D341Med (cell line): ENCODE measurements at places on chromosomes 7 and 10.

GRCh38 chr10:67550046-67550445, 145.9 kb downstream of the CTNNA3 start:
- DNase-seq, result no peak

DNA sequence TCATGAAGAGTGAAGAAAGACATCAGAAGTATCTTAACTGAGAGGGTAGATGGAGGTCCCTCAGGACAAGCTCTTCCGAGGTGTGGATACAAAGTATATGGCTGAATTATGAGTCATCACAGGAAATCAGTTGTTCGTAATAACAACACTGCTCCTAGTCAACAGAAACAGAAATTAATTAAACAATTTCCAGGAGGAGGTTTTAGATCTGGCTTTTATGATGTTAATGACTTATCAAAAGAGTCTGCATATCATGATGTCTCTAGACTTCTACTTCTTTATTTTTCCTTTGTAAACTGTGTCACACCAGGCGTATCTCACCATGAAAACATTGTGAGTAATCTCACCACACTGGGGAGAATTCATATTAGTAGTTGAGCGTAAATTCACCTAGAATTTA, 31.2 kb downstream of the OSBPL3 start:
- DNase-seq, result no peak

GRCh38 chr10:123086281-123086680, 49.5 kb upstream of the HMX3 start:
- no peak for DNase-seq

DNA sequence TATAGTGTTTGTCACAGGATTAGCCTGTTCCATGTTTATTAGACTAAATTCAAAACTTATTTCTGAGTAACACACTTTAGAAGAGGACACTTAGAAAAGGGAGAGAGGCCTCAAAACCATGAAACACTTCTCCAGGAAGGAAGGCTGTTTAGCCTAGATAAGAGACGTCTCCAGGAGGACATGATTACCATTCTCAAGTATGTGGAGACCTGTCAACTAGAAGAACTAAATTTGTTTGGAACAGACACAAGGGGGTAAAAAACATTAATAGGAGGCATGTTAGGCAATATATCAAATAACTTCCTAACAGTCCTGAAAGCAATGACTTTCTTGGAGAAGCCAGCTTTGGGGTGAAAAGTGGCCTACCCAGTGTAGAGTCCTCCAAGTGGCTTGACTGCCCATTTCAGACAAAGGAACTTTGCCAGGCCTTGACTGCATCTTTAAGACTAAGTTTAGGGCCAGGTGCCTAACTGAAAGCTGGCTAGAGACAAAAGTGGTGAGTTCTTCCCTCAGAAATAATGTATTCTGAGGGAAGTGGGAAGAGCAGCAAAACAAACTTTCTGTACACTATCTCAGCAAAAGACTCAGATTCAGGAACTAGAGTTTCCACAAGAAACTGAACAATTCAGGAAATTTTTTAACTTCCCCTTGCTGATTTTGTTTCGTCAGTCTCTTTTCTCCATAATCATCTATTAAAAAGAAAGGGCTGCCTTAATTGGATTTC, 11.8 kb downstream of the NCOA4 start:
- no peak for DNase-seq

- DNase-seq, result no peak
Measured at GRCh38 chr7:33497051-33497450, 367.7 kb downstream of the BBS9 start.

- peak; percentile 79 for DNase-seq
Measured at GRCh38 chr7:157009778-157010587, 480 bp downstream of the MNX1 start.

- DNase-seq, result no peak
Measured at GRCh38 chr7:131011432-131011742, 277.4 kb upstream of the KLF14 start.

- no peak for DNase-seq
Measured at GRCh38 chr7:148524479-148525224, 65.9 kb upstream of the C7orf33 start.

GRCh38 chr10:126108693-126109092, 212.3 kb downstream of the FANK1 start:
- no peak for DNase-seq

- no peak for DNase-seq
Measured at GRCh38 chr10:16611037-16611436, 89.4 kb upstream of the C1QL3 start.

- DNase-seq, result no peak
Measured at GRCh38 chr7:71896535-71896934, 515.6 kb downstream of the CALN1 start.

GRCh38 chr10:96660297-96660696, 60.0 kb downstream of the PIK3AP1 start:
- DNase-seq, result no peak
